ENCODE measurements at places on chromosomes 5 and 9.

DNA sequence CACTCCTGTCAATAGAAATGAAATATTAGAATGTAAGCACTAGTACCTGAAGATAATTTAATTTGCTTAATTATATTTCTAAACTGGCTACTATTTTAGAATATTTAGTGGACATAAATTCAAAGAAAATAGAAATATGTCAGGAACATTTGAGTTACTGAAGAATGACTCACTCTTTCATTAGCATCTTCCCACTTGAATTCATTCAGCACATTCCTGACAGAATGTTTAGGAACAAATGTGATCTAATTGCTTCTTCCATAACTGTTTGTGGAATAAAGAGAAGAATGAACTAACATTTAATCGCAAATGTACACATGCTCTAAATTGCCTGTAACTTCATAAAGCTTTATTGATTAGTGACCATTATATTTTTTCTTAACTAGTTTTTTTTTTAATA lies 306.2 kb upstream of the ADAMTSL1 start:
- no peak for DNase-seq

DNA sequence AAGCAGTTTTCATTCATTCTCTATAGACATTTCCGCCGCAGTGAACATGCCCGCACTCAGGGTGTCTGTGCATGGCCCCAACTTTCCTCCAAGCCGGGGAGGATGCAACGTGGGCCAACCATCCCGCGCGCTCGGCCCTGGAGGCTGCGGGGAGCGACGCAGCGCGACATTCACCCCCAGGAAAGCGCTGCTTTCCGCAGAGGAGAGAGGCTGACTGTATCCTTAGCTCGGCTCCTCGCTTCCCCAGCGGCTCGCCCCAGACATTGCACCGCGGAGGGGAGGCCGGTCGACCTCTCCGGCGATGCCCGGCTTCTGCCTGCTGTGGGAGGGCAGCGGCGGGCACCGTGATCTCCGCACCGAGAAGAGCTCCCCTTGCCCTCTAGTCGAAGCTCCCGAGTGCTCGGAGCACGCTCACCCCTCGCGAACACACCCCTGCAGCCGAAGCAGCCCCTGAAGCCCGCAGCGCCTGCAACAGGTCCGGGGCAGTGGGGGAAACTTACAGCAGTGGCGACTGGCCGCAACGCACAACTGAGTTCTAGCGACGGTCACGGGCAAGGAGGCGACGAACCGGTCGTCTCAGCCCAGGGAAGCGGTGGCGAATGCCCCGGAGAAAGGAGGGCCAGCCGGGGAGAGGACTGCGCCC lies 600 bp downstream of the ENC1 start:
- peak; percentile 35 for DNase-seq

- no peak for DNase-seq
Measured at GRCh38 chr9:114015607-114016006, 62.5 kb downstream of the AMBP start.

- DNase-seq = peak; percentile 91
Measured at GRCh38 chr5:181243564-181244343, at the start of gene RACK1. Gene RACK1, minus strand, starts transcription at chr5:181243906. Its CDS starts 106 bp downstream, at chr5:181243800.

GRCh38 chr5:133818031-133818431 lies 150.4 kb downstream of the C5orf15 start:
- no peak for DNase-seq

DNA sequence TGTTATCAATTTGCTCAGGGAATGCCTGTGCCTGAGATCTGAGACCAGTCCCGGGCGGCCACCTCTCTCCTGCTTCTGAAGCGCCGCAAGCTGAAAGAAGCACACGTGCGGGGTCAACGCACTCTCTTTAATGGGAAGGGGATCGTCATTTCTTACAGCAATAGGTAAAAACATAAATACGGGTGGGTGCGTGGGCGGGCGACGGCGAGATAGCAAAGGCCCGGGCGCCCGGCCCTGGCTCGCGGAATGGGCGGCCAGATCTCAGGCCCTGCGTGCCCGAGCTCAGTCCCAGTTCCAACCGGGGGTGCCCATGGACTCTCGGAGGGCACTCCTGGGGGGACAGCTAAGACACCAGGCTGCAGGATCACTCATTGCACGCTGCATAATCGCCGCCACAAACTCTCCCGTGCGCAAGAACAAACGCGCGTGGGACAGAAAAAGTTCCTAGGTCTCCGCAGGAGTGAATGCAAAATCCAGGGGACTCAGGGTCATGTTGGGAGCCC lies 3.0 kb downstream of the NKX2-5 start:
- no peak for DNase-seq

- peak; percentile 84 for DNase-seq
Measured at GRCh38 chr5:180313677-180314505, 22.0 kb upstream of the MAPK9 start.

GRCh38 chr5:160455600-160455999 lies 33.9 kb downstream of the PTTG1 start:
- no peak for DNase-seq

- DNase-seq = no peak
Measured at GRCh38 chr9:130781569-130781968, 53.5 kb upstream of the ABL1 start.

GRCh38 chr5:118015511-118015910 lies 972.8 kb downstream of the DTWD2 start:
- DNase-seq = no peak

GRCh38 chr9:72102520-72102919 lies 42.1 kb upstream of the C9orf57 start:
- no peak for DNase-seq

GRCh38 chr5:135578305-135578684 lies 496 bp downstream of the CXCL14 start:
- no peak for DNase-seq

DNA sequence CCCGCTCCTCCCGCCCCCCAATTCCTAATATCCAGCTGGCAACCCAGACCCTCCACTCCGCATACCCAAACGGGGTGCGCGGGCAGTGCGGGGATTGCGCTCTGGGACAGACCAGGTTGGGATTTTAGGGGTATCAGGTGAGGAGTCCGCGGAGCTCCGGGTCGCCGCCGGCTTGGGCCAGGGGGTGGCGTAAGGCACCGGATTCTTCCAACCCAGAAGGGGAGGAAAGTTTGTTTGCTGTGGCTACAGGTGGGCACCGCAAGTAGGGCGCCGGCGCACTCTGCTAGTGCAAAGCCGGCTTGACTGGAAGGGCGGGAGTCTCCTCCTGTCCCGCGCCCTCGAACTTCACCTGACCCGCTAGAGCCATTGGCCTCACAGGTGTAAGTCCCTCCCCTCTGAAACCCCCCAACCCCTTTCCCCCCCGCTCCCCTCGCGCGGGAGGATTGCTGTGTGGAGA lies 709 bp downstream of the IQGAP2 start:
- DNase-seq = peak; percentile 70

GRCh38 chr9:16744394-16744793 lies 126.1 kb downstream of the BNC2 start:
- DNase-seq = no peak

DNA sequence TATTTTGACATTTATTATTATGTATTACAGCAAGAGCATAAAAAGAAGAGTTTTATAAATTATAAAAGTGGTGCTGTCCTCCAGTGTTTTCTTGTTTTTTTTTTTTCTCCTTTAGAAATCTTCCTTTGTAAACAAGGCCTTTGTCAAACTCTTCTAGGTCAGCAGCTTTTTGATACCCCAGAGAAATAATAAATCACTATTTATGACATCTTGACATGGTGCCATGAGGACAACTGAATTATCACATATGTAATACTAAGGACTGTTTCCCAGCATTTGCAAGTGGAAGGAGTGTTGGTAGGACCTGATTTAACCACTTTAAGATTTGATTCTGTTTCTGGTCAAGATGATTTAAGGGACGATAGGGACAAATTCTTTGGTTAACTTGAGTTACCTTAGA lies 4.6 kb downstream of the SMARCA2 start:
- no peak for DNase-seq

DNA sequence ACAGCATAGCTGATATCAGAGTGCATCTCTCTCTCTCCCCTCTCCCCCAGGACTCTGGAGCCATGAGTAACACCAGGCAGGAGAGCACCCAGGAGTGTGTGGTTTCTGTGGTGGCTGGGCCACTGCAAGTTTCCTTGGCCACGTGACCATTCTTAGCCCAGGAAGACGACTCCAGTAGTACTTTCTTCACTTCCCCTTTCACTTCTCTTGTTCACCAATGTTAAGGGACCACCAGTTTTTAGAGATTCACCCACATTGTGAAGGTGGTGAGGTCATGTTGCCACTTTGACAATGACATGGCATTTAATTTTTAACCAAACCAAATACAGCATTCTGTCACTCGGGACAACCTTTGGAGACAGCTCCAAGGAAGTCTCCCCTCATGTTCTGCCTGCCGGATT lies 17.9 kb upstream of the DAPK1 start:
- no peak for DNase-seq

- DNase-seq = no peak
Measured at GRCh38 chr9:119280740-119281485, 88.3 kb downstream of the BRINP1 start.

GRCh38 chr5:170136506-170136905 lies 30.8 kb downstream of the FOXI1 start:
- DNase-seq = no peak

DNA sequence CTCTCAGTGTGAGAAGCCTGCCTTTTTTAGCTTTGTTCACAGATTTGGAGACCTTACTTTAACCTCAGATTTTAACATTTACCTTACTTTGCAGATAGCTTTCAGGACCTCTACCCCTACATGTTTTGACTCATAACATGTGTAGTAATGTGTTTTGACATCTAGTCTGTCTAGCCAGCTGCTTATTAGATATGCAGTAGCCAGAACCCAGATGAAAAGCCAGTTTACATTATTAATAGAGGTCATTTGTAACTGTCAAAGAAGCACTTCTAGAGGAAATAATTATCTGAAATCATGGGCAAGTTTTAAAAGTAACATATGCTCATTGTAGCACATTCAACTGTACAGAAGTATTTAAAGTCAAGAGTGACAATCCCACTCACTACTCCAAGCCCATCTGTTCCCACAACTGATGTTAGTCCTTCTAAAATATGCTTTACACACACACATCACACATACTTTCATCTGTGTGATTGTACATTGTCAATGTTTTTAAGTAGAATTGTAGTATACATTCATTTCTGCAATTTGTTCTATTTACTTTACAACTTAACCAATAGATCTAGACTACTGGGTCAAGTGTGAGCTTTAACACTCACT lies 71.8 kb upstream of the NIPAL4 start:
- DNase-seq = no peak

- DNase-seq = no peak
Measured at GRCh38 chr9:11158063-11158462, 545.3 kb upstream of the PTPRD start.

GRCh38 chr9:15144622-15145061 lies 162.4 kb downstream of the TTC39B start:
- DNase-seq = peak; percentile 8

GRCh38 chr5:93588352-93589151 lies 5.5 kb downstream of the NR2F1 start:
- no peak for DNase-seq

GRCh38 chr9:113931140-113931539 lies 55.0 kb downstream of the ZNF618 start:
- no peak for DNase-seq

GRCh38 chr9:134730011-134730760 lies 88.6 kb downstream of the COL5A1 start:
- no peak for DNase-seq

- no peak for DNase-seq
Measured at GRCh38 chr5:54109626-54110330, 200.6 kb downstream of the ARL15 start.

DNA sequence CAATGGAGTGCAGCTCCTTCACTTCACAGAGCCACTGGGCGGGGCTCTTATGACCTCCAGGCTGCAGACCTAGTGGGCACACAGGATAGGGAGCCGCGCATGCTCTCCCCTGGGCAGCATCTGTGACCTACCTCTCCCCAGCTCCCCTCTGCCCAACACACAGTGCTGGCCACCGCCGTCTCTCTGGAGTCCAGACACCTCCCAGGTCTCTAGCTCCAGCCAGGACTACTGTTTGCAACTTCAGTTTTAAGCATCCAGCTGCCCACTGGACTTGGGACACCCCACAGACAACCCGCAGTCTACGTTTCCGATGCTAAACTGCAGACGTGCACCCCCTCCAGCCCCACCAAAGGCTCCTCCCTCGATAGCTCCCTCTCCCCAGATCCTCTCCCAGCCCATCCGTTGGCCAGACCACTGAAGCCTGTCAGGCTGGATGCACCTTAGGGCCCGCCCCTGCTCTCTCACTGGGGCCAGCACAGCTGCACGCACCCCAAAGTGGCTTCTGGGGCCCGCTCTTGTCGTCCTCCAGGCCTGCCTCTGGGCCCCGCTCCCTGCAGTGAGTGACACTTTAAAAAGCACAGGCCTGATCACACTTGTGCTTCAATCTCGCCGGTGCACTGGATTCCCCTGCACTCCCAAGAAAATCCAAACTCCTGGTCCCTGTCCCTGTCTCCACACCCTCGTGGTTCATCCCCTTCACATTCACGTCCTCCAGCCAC lies 11.3 kb downstream of the FLT4 start:
- no peak for DNase-seq

GRCh38 chr9:128120061-128120740 lies 7.3 kb downstream of the PTGES2 start:
- no peak for DNase-seq

DNA sequence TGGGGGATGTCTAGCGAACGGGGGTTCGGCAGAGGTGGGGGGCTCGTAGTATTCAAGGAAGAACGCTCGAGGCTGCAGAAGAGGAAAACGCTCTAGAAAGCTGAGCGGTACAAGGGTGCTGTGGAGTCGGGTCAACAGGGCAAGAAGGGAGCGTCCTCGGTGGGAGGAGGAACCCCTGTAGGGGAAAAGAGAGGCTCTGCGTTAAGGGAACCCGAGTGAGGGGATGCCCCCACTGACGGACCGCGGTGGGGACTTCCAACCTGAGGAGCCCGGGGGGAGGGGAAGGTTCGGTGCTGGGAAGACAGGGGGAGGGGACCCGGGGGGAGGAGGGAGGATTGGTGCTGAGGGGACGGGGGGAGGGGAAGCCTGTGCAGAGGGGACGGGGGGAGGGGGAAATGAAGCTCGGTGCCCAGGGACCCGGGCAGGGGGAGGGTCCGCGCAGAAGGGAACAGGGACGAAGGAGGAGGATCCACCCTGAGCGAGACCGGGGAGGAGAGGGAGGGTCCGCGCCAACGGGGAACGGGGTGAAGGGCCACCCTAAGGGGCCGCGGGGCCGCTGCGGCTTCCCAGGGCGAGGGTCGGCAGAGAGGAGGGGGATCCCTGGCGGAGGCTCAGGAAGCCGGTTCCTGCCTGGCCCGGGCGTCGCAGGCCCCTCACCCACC lies 621 bp downstream of the NR6A1 start:
- DNase-seq = peak; percentile 23

GRCh38 chr9:6785682-6786081 lies 27.9 kb downstream of the KDM4C start:
- DNase-seq = no peak

GRCh38 chr9:75891771-75892215 lies 1.3 kb downstream of the PCSK5 start:
- DNase-seq = peak; percentile 8

All from stimulated activated CD4-positive, alpha-beta T cell treated with anti-CD3 and anti-CD28 coated beads, Interleukin-1b, Interleukin-23, amount 100 ng/mL, for 48 hours (primary cell).